Activated gamma-delta T cell (primary cell): ENCODE measurements at places on chromosomes 12 and 14.

DNA sequence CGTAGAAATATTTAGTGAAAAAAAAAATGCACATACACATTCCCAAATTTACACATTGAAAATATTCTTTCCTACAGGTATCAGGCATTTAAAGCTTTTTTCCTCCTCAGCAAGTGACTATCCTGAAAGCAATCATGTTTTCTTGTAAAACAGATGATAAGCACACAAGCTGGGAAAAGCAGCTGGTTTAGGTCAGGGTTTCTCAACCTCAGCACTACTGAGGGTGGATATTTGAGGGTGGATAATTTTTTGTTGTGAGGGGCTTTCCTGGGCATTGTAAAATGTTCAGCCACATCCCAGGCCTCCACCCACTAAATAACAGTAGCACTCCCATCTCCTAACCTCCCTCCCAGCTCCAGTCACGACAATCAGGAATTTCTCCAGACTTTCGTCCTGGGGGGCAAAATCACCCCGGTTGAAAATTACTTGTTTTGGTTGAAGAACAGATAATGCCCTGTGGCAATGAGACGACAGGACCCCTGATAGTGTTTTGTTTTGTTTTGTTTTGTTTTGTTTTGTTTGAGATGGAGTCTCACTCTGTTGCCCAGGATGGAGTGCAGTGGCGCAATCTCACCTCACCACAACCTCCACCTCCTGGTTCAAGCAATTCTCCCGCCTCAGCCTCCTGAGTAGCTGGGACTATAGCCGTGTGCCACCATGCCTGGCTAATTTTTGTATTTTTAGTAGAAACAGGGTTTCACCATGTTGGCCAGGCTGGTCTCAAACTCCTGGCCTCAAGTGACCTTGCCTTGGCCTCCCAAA, 15.0 kb upstream of the NT5DC3 start:
- no peak for DNase-seq

GRCh38 chr14:31950764-31951637, 126.1 kb upstream of the ARHGAP5 start:
- no peak for DNase-seq

- no peak for DNase-seq
Measured at GRCh38 chr12:2642176-2642892, 152.4 kb upstream of the FKBP4 start.

- DNase-seq: no peak
Measured at GRCh38 chr14:52741865-52742264, 11.9 kb downstream of the STYX start.

DNA sequence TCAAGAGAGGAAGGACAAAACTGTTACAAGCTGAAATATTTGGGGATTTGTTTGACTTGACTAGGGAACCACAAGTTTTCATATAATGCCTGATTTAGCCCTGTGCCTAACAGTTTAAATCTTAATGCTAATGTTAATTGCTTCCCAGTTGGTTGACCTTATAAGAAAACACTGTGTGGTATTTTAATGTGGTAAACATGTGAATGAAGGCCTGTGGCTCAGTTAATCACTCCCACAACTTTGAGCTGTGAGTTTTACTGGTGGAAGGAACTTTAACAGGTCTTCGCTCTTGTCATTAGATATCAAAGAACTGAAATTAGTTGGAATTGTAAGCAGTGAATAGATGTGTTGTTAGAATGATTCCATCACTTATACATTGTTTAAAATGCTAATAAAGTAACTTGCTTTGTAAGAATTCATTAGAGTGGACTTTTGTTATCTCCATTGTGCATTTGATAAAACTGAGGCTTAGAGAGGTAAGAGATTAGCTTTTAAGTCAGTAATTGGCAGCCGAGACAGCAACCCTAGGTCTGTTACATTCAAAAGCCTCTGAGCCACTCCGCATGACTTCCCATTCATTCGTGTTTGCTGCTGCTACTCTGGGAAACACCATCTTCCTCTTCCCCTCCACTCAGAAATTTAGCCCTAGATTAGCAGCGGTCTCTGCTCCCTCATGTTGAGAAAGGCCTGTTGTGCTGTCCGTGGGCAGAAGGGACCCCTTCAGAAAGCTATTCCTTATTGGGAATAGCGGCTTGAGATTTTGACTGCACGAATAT, 1.0 kb upstream of the TBK1 start:
- DNase-seq: no peak

GRCh38 chr14:65131301-65131701, 29.0 kb upstream of the MAX start:
- no peak for DNase-seq
